ENCODE measurements at places on chromosomes 6 and 20.
A peak's percentile ranks its signal among the peaks of the same experiment; 100 is the strongest.

GRCh38 chr6:47773005-47773404, 8.8 kb upstream of the OPN5 start:
- DNase-seq: no peak

- no peak for DNase-seq
Observed at GRCh38 chr20:9523636-9524035, 9.2 kb downstream of the LAMP5 start.

DNA sequence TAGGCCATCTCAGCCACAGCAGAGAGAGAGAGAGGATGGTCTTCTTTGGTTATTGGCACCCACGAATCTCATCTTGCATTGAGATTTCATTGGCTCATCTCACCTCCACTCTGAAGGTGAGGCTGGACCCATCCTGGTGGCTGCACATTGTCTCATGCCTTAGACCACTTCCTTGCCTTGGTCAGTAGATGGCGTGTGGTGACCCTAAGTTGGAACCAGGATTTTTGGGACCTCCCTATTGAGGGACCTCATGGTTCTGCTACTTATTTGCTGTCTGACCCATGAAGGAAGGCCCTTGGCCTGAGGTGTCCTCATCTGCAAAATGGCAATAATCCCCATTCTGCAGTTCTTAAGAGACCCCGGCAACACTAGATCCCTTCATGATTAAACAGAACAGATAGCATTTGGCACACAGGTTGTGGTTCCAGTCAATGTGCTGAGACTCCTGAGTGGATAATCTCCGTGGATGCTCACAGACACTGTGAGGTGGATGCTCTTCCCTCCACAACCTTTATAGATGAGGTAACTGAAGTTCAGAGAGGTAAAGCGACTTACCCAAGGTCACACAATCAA, 21.5 kb upstream of the AAR2 start:
- DNase-seq: no peak

DNA sequence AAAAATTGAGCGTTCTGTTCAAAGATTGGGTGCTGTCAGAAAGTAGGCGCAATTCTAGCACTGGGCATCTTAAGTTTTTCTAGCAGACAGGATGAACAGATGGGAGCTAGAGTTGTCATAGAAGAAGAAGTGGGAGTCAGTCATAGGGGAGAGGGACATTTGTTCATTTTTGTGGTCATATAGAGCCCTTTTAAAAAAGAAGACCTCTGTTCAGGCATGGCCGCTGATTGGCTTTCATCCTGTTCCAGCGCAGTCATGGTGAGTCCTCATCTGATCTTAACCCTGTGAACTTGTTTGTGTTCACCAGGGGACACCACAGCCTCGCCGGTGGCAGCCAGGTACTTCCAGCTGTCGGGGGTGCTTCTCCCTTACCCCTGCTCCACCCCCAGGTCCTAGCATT, 29.7 kb upstream of the PBOV1 start:
- no peak for DNase-seq

DNA sequence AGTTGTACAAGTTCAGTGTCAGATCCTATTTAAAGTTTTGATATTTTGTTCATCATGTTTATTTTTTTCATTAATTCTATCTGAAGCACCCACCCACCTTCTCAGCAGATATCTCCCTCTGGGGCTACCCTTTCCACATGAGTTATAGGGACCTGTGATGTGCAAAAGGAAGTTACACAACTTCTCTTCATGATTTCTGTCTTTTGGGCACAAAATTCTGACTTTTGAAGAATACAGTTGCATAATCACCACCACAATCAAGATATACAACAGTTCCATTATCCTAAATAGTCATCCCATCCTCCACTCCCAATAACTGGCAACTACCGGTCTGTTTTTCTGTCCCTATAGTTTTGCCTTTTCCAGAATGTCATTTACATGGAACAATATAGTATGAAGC, 13.8 kb upstream of the FUCA2 start:
- DNase-seq: no peak

- no peak for DNase-seq
Observed at GRCh38 chr20:22512911-22513489, 71.4 kb downstream of the FOXA2 start.

- no peak for DNase-seq
Observed at GRCh38 chr20:35307666-35308653, 15.7 kb upstream of the FAM83C start.

GRCh38 chr6:158057213-158057987, 75.7 kb downstream of the SYNJ2 start:
- no peak for DNase-seq

DNA sequence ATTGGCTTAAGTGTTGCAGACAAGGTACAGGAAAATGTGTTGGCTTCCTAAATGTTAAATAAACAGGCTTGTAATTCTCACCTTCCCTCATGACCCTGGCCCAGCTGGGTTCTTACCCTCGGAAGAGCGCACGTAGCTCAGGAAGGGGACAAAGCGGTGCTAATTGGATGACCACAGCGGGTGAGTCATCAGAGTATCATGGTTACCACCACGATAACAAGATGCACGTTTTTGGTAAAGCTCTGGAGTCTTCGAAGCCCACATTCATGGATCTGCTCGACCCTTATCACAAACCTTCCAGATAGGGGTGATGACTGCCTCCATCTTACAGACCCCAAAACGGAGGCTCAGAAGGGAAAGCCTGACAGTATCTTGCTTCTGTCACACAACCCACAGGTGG, 32.8 kb downstream of the APCDD1L start:
- no peak for DNase-seq

GRCh38 chr20:44587035-44587980, 4.9 kb downstream of the PKIG start:
- no peak for DNase-seq

GRCh38 chr6:84536885-84537638, 227.3 kb downstream of the TBX18 start:
- no peak for DNase-seq

GRCh38 chr6:47371139-47371869, 61.6 kb upstream of the TNFRSF21 start:
- no peak for DNase-seq

DNA sequence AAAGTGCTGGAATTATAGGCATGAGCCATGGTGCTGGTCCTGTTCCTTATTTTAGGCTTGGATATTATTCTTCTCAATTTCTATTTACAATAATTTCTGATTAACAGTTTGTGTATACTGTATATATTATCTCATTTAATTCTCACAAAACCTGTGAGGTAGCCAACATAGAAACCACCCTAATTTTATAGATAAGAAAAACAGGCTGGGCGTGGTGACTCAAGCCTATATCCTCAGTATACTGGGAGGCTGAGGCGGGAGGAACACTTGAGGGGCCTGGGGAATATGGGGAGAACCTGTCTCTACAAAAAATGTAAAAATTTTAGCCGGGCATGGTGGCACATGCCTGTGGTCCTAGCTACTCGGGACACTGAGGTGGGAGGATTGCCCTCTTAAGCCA, 3.8 kb upstream of the AFG1L start:
- no peak for DNase-seq

DNA sequence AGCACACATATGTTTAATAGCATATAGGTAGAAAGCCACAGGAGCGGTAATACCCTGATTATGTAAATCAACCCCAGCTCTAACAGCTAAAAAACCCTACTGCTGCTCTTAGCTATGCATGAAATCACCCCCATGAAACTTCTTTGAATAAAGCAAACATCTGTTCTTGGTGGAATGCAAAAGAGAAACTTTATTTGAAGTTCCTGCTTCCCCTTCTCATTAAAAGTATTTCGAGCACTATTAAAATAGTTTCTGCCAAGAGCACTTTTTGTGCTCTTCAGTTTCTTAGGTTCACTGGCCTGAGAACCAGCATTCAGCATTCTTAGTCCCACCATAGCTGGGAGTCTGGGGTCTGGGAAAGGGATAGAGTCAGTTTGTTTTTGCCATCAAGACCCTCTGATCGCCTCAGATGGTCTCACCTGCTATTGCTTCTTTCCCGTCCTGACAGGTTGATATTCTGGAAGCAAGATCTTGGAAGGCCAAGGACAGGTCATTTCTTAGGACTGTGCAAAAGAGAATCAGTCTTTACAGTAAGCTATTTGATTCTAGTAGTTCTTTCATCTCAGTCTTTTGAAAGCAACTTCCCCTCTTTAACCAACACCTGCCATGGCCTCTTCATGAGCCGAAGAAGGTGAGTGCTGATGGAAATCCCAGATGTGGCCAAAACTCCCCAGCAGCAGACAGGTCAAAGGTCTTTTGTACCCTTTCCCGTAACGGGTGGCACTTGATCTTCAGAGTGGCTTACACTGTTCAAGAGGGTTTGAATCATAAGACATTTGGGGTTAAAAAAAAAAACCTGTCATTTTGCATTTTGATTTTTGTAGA, 76.5 kb upstream of the TMEM170B start:
- no peak for DNase-seq

DNA sequence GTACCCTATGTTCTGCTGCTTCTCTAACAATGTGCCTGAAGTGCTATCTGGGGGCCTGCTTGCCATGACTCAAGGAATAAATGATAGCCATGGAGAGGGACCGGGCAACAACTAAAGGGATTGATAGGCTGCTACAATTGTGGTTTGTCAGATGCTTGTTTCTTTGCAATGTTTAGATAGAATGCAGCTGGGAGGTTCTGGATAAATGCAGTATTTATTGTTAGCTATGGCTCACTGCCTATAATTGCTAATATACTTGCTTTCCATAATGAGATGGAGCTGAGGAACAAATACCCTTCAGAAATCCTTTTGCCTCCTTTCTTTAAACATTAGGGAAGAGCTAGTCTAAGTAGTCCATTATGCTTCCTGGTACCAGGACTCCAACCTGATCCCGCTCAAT, 575.2 kb upstream of the SYNCRIP start:
- DNase-seq: no peak

- DNase-seq: no peak
Observed at GRCh38 chr6:44327096-44327495, 13.9 kb upstream of the AARS2 start.

GRCh38 chr20:20367575-20368417, at the start of gene INSM1:
INSM1 (plus strand) TSS chr20:20368104; CDS start chr20:20368268, 164 bp downstream.
- DNase-seq: no peak

GRCh38 chr6:41367700-41368099, 32.3 kb downstream of the NCR2 start:
- DNase-seq: no peak

- DNase-seq: no peak
Observed at GRCh38 chr20:47358672-47359529, 2.4 kb upstream of the ZMYND8 start.

DNA sequence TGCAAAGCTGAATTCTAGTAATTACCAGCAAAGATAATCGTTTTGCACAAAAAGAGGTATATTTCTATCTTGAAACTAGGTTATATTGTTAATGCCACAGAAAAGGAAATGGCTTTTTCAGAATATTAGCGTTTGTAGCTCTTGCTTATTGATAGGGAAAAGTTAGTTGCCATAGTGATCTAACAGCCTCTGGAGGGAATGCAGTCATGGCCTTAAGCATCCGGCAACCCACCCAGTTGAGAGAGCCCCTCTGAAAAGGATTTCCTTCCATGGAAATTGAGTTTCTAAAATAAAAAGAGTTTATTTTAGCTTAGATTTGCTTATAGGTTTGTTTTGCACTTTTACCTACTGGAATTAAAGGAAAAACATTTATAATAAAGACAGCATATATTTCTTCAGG, 224.5 kb downstream of the BCKDHB start:
- DNase-seq: no peak

DNA sequence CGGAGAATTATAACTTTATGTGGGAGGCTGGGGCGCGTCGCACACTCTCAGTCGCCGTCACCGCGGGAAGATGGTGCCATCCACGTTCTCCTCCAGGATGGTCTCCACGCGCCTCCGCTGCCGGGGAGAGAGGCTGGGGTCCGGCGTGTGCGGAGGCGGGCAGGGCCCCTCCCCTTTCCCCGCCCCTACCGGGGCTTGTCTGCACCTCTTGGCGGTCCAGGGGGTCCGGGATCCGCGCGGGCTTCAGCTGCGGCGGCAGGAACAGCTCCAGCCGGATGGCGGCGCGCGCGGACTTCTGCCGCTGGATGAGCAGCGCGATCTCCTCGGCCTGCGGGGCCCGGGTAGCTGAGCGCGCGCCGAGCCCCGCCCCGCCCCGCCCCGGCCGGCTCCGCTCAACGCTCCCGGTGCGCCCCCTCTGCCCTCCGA, 807 bp downstream of the LKAAEAR1 start:
- peak; percentile 62 for DNase-seq

DNA sequence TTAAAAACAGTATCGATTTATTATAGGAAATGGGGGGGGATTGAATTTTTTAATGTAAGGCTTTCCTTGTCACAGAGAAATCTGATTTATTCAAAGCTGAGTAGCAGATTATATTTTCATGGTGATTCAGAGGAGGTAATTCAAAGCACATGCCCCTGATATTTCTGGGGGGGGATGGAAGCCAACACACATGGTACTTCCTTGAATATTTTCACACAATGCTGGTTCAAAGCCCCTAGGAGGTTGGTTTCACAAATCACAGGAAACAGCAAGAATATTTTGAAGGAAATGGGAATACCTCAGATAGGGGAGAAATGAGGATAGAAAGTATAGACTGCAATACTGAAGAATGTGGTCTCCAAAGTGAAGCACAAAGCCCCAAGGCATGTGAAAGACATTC, 98.8 kb downstream of the RTN4IP1 start:
- DNase-seq: no peak

GRCh38 chr6:45105170-45105820, 222.8 kb upstream of the RUNX2 start:
- DNase-seq: no peak

- DNase-seq: no peak
Observed at GRCh38 chr20:17773619-17774018, 73.9 kb downstream of the BANF2 start.

DNA sequence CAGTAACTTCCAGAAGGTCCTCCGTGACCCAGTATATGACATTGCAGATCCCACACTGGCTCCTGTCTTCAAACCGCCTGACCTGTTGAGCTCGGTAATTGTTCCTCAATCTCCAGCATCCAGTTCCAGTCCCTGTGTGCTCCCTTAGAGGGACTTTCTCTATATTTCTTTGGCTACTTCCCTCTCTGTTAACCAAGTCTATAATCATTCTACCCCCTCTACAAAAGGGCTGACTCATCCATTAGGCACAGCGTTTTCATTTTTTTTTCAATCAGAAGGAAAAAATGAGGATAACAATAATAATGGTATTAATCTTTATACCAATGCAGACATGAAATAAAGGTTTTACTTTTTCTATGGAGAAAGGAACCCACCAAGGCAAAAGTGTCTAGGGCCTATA, 69.3 kb downstream of the FAM229B start:
- DNase-seq: no peak

GRCh38 chr20:9912858-9913434, 74.1 kb upstream of the PAK5 start:
- DNase-seq: no peak

GRCh38 chr6:158046201-158047126, 64.8 kb downstream of the SYNJ2 start:
- DNase-seq: peak; percentile 66

DNA sequence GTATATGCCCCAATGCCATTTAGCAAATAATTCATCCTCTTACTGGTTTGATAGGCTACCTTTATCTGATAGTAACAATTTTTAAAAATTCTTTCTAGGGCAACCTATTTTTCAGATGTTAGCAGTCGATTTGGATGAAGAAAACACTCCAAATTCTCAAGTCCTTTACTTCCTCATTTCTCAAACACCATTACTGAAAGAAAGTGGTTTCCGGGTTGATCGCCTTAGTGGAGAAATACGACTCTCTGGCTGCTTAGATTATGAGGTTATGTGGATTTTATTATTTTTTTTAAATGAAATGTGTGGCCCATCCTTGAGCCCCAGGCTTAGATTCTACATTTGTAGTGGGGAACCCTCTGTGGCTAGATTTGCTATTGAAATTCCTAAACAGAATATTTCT, 26.3 kb downstream of the CDH26 start:
- no peak for DNase-seq

All from D721Med (cell line).